Epithelial cell of proximal tubule (primary cell): ENCODE measurements at places on chromosomes 3 and 15.

DNA sequence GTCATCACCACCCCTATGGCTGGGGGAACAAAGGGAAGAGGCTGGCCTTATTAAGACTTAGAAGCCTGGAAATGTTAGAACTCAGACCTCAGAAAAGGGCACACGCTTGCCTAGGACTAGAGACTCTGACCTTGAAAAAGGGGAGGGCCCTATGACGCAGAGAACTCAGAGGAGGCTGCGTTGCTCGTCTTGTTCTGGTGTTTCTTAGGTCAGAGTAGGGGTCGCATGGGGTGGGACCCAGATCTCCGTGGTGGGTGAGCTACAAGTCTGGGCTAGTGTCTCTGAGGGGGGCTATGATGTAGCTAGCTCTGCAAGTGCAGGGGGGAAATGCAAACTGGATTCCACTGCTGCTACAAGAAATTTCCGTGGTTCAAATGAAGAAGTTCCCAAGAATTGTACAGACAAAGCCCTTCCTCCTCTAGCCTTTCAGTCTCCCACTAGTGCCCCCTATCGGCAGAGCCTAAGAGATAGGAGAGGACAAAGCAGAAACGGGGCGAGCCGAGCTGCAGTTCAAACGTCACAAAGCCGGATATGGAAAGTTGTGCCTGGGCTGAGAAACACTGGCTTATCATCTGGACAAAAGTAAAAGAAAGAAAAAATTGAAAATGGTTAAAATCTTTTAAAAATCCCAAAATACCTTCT, 392.9 kb upstream of the ROBO2 start:
- no peak for DNase-seq

- DNase-seq = no peak
Observed at GRCh38 chr3:14946236-14946635, 1.1 kb upstream of the NR2C2 start.

DNA sequence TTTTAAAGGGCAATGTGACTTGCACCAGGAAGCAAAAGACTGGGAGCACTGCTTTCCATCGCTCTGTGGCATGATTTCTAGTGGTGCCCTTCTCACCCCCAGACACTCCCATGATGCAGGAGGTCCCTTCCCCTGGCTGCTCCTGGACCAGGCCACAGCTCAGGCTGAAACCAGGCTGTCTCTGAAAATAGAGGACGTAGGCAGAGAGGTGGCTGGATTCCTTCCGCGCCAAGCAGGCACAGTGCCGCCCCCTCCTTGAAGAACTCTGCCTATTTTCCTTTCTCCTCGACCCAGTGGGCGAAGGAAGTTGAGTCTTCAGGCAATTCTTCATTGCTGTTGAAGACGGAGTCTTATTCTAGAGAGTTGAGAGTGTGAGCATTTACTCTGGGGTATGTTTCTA, 489.4 kb upstream of the TBL1XR1 start:
- no peak for DNase-seq

DNA sequence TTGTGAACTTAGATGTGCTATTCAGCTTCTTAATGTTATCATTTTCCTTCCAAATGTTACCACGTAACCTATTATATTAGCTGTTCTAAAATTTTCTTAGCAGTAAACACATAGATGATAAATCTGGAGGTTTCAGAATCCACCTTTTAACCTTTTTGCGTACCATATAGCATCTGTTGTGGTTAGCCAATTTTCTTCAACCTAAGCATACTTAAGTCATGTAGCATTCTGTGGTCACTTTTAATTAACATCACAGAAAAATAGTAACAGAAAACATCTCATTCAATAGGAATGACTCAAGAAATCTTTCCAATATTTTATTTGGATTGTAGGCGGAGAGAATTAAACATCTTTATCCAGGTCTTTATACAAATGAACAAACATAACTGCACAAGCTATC, 1465.3 kb upstream of the GBE1 start:
- no peak for DNase-seq

DNA sequence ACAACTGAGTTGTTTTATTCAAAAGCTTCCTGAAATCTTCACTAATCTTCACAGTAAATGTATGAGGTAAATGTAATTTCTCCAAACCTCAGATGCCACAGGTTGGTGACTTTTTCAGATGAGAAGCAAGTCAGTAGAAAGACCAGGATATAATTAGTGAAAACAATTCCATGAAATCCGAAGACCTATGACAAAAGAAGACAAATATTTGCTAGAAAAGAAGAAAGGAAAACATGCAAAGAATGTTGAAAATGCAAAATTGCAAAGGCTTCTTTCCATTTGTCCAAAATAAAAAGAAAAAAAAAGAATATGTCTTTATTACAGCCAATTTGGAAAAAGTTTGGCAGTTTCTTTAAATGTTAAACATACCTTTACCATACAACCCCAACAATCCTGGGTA, 88.3 kb upstream of the MYRIP start:
- DNase-seq = no peak

DNA sequence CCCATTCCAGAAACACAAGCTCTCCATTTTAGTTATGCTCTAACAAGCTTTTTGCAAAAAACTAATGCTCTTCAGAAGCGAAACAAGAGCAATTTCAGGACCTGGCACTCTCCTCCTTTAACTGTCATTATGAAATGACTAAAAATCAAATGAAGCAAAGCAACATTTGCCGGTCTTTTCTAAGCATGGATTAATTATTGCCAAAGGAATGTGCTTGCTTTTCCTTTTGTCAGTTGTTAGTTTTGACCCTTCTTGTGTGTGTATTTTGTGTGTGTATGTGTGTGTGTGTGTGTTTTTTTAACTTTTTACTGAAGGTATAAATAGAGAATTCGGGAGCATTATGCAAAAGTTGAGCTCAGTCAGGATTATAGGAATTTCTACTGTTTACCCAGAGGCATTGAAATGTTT, 509.1 kb downstream of the TUSC7 start:
- no peak for DNase-seq

GRCh38 chr15:101025896-101026631, 106.9 kb downstream of the LRRK1 start:
- DNase-seq = no peak

GRCh38 chr15:91122296-91122695, 22.2 kb downstream of the SV2B start:
- no peak for DNase-seq

DNA sequence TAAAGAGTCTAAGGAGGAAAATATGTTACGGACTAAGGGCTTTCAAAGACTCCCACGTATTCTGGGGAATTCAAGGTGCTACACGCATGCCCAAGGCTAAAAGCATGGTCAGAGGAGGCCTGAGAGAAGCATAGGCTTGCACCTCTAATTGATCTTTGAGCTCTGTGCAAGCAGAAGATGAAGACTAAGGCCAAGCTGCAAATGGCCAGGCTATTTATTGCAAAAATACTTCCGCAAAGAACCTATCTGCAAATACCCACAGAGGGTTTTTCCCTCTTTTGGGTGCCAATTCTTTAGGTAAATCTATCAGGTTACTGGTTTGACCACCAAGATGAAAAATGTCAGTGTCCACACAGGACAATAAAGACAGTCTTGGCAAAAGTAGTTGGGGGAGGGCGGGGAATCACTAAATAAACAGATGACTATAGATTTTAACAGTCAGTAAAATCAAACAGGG, 119.5 kb downstream of the STAG1 start:
- DNase-seq = no peak
